ENCODE measurements at places on chromosomes 4 and X.

GRCh38 chrX:100207331-100208024 lies 202.6 kb downstream of the PCDH19 start:
- no peak for DNase-seq

GRCh38 chr4:17787315-17787714 lies 5.9 kb upstream of the FAM184B start:
- DNase-seq = no peak

GRCh38 chr4:21792736-21793135 lies 155.8 kb downstream of the KCNIP4 start:
- DNase-seq = no peak

DNA sequence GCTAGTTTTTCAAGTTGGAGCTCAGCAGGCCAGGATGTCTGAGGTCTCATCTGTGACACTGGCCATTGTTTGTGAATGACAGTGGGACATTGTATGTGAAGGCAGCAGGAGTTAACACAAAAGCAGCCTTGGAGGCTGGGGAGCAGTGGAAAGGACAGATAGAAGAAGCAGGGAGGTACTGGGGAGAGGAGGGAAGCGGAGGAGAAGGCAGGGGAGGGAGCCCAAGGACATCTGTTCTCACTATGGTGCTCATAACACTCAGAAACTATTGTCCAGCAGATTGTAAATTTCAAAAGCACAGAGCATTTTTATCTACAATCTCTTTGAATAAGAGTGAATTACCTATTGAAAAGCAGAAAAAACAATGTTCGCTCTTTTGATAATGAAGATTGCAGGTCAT lies 253.6 kb upstream of the DIPK2B start:
- DNase-seq = no peak

DNA sequence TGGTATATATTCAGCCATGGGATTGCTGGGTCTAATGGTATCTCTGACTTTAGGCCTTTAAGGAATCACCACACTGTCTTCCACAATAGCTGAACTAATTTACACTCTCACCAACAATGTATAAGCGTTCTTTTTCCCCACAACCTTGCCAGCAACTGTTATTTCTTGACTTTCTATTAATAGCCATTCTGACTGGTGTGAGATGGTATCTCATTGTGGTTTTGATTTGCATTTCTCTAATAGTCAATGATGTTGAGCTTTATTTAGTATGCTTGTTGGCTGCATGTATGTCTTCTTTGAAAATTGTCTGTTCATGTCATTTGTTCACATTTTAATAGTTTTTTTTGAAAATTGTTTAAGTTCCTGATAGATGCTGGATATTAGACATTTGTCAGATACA lies 235.2 kb downstream of the HEPH start:
- no peak for DNase-seq

DNA sequence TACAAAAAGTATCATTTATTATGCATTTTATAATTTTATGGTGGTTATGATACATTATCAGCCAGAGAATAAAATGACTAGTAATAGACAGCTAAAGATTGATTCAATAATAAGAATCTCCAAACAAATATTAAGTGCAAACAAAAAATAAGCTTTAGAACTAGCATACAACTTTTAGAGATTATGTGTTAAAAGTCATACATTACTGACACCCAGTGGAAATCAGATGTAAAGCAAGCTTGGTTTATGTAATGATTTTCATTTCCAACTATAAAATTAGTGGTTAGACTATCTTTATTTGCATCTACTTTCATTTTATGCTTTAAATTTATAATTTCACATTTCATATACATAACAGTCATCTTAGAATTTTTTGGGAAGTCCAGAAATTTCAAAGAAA lies 57.7 kb downstream of the IL13RA2 start:
- peak; percentile 2 for DNase-seq

GRCh38 chr4:81704461-81704860 lies 232.8 kb upstream of the RASGEF1B start:
- DNase-seq = no peak

GRCh38 chr4:26368685-26369084 lies 47.9 kb downstream of the RBPJ start:
- DNase-seq = no peak

DNA sequence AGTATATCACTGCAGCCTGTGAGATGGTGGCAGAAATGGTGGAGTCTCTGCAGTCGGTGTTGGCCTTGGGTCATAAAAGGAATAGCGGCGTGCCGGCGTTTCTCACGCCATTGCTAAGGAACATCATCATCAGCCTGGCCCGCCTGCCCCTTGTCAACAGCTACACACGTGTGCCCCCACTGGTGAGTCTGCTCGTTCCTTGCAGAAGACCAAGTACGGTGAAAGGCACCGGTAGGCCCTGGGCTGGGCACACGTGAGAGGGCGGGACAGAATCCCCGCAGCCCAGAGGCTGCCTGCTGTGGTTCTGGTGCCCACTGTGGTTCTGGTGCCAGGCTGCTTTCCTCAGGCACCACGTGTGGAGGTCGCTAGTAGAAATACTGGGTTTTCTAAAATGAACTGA lies 31.2 kb upstream of the MSANTD1 start:
- no peak for DNase-seq
